ENCODE measurements at places on chromosomes 7 and 10.

GRCh38 chr7:85619236-85619635 lies 432.4 kb upstream of the SEMA3D start:
- DNase-seq: no peak

GRCh38 chr7:6338551-6339274 lies 66.3 kb upstream of the CYTH3 start:
- no peak for DNase-seq

- DNase-seq: no peak
Observed at GRCh38 chr7:64947252-64948000, 43.4 kb downstream of the ZNF117 start.

- DNase-seq: no peak
Observed at GRCh38 chr10:125995726-125996304, 99.5 kb downstream of the FANK1 start.

DNA sequence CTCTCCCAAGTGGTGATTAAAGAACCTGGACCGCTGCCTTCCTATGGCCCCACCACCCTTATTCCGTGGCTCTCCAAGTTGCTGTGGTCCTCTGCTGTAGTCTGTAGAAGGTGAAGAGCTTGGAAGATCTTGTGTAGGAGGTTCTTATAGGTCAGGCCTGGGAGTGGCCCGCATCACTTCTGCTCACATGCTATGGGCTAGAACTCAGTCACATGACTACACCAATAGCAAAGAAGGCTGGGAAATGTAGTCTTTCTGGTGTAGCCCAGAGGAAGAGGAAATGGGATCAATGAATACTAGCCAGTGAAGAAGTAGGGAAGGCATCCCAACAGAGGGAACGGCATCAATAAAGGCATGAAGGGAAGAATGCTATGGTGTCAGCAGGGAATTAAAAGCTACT lies 41.3 kb upstream of the AOAH start:
- DNase-seq: no peak

GRCh38 chr7:149689291-149689721 lies 84.1 kb downstream of the ZNF467 start:
- no peak for DNase-seq

DNA sequence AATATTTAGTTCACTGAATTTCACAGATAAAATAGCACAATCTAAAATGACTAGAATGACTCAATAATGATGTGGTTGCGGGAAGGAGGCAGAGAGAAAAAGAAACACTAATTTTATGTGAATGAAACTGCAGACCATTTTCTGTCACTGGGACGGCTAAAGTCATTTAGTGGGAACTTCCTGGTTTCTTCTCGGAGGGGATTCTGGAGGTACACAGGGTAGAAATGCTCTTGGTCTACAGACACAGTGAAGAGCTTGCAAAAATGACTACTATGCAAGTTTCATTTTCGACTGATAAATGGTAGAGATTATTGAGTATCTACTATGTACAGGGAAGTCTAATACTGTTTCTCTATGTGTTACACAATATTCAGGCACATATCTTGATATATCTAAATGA lies 63.5 kb upstream of the LRRN3 start:
- DNase-seq: no peak

- DNase-seq: no peak
Observed at GRCh38 chr10:125991392-125991791, 95.0 kb downstream of the FANK1 start.

GRCh38 chr10:84478679-84479078 lies 150.3 kb downstream of the CCSER2 start:
- no peak for DNase-seq

DNA sequence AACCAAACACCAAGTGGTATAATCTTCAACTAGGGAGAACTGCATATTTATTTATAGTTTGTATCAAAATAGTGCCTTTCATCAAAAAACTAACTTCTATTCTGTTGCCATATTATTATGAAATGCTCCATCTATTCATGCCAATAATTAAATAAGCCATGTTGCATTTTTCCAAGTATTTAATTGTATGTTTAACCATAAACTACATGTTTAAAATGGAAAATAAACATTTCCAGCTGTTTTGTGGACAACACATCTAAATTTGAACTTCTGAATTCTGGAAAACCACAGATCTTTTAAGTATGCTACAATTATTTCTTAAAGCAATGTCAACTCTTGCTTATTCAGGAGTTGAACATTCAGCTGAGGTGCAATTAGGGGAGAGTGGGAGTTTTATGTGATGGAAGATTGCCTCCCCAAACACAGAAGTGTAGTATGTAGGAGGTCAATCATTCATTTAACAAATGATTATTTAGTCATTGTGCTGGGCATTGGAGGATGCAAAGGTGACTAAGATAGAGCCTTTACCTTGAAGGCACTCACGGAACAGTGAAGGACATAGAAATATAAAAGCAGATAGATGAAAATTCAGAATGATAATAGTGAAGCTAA lies 80.7 kb upstream of the PPP1R3C start:
- DNase-seq: no peak

DNA sequence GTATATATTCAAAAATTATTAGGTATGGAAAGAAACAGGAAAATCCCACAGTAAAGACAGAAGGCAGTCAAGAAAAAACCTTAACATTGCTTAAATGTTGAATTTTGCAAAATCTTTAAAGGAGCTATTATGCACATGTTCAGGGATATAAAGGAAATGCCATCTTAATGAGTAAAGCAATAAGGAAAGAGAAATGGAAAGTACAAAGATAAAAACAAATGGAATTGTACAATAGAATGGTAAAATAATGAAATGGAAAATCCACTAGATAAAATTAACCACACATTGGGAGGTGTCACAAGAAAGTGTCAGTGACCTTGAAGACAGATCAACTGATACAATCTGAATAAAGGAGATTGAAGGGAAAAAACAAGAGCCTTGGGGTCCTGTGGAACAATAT lies 82.0 kb downstream of the KIF20B start:
- no peak for DNase-seq

DNA sequence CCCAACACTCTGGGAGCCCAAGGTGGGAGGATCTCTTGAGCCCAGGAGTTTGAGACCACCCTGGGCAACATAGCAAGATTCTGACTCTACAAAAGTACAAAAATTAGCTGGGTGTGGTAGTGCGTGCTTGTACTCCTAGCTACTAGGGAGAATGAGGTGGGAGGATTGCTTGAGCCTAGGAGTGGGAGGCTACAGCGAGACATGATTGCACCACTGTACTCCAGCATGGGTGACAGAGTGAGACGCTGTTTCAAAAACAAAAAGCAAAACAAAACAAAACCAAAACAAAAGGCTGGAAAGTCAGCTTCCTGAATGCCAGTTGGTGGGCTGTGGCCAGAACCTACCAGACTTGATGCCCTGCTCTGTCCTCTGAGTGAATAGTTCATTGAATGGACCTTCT lies 242.8 kb downstream of the PHTF2 start:
- no peak for DNase-seq

- no peak for DNase-seq
Observed at GRCh38 chr10:132940791-132941465, 1.4 kb downstream of the CFAP46 start.

DNA sequence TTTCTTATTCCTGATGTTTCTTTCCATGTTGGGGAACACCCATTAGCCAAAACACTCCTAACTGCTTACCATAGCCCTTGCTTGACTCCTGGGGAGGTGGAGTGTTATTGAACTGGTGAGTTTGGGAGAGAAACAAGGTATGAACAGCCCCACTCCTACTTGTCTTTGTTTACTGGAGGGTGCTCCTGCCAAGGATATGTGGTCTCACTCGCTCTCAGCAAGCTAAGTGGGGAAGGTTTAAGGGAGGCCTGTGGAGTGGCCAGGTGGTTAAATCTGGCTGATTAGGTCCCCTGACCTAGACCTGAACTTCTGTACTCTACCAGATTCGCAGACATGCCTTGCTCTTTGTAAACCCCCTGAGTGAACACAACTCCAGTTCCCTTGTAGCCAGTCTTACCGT lies 300.1 kb downstream of the PTEN start:
- DNase-seq: no peak

All from activated T-helper 1 cell treated with anti-CD3 and anti-CD28 coated beads, Interleukin-2, amount 50 U/mL, for 16 hours (primary cell).